Inflammatory macrophage (primary cell): ENCODE measurements at places on chromosomes 1 and 21.

- DNase-seq, result no peak
These were observed 28.6 kb downstream of the PLPPR4 start for GRCh38 chr1:99292886-99293285.

DNA sequence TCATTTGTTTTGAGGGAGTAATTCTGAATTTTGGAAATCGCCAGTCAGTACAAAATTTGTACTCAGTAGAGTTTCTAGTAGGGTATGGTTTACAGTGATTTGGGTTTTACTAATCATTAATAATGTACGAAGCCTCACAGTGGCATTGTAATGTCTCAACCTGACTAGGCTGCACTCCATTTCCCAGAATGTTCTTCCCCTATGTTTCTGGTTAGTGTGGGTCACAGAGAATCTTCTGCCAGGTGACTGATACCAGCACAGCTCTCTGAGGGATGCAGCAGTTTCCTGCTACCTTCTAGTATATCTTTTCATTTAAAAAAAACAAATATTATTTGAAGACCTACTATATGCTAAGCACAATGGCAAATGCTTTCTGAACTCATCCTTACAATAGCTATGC lies 112.9 kb downstream of the PTPN14 start:
- DNase-seq, result no peak

- peak; percentile 58 for DNase-seq
These were observed at the start of gene MEX3A for GRCh38 chr1:156082309-156083091. Gene MEX3A (minus strand): TSS chr1:156082465. CDS start chr1:156081998, 467 bp downstream.

GRCh38 chr1:219523411-219523810 lies 89.5 kb downstream of the ZC3H11B start:
- no peak for DNase-seq

GRCh38 chr1:146035048-146035423 lies 13.5 kb upstream of the HJV start:
- peak; percentile 50 for DNase-seq

DNA sequence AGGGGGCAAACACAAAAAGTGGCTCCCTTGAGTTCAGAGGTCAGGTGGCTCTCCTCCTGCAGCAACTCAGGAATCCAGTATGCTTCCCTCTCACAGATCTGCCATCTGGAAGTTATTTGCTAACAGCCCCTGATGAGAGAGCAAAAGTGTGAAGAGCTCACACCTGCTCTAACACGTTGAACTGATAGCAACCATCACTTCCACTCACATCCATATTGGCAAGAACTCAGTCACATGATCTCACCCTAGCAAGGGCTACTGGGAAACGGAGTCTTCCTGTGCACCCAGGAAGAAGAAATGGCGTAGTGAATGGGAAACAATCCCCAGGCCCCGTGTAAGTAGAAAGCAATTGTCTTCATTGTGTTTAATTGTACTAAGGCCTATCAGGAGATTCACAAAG lies 20.7 kb upstream of the SLC45A1 start:
- DNase-seq, result no peak

GRCh38 chr1:168260393-168260792 lies 20.3 kb upstream of the TBX19 start:
- DNase-seq, result no peak

DNA sequence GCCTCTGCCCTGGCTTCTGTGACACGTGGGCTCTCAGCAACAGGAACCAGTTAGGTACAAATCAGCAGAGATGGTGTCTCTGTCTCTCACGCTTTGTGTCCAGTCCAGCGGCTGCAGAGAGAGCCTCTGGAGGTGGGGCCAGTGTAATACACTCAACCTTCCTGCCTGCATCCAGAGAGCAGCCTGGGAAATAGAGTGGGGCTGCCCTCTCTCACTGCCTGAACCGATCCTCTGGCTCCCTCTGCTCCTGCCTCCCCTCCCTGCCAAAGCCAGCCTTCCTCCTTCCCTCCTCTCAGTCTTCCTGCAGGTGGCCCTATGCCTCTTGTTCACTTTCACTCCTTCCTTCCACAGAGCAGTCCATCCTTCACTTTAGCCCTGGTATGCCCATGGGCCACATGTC lies at the start of gene ZNF648:
TSS of gene ZNF648 (minus strand) at position 119 of the 400 bp plus-strand sequence. CDS start 3,702 bp downstream, outside the sequence.
- DNase-seq, result no peak

DNA sequence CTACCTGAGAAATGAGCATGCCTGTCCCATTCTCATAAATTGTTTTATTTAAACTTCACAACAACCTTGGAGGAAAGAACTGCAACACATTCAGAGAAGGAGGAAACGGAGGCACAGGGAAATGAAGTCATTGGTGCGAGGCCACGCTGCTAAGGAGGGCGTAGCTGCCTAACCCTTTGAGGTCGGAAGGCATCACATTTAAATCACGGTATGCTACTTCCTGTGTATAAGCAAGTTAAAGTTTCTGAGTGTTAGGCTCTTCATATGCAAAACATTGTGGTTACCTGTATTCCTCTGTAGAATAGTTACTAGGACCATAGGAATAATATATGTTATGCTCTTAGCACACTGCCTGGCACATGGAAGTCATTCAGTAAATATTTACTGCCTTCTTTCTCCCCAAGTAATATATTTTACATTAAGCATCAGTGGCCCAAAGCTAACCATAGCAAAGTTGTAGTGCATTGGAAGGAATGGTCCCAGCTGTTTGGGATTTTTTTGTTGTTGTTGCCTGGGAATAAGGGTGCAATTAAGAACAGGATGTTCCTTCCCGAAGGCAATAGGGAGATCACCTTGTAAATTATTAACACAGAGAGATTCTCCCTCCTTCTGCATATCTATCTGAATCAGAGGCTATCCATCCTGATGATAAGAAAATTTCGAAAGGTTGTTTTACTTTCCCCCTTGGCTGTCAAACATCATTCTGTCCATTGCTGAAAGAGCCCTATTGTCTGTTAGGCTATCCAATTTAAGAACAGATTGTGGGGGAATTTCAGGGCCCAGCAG lies 192.2 kb upstream of the C8B start:
- no peak for DNase-seq

GRCh38 chr1:56533197-56533596 lies 46.2 kb downstream of the PLPP3 start:
- no peak for DNase-seq

DNA sequence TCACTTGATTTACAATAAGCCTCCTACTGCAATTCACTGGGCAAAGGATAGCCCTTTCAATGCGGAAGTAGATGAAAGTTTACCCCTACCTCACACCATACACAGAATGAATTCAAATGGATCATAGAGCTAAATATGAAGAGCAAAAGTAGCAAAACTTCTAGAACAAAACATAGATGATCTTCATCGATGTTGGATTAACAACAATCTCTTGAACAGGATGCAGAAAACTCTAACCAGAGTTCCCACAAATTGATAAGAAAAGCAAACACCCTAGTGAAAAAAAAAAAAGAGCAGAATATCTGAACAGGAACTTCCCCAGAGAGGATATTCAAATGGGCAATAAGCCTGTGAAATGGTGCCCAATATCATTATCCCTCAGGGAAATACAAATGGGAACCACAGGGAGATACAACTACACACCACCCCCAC lies 1.9 kb upstream of the UBASH3A start:
- DNase-seq, result no peak

DNA sequence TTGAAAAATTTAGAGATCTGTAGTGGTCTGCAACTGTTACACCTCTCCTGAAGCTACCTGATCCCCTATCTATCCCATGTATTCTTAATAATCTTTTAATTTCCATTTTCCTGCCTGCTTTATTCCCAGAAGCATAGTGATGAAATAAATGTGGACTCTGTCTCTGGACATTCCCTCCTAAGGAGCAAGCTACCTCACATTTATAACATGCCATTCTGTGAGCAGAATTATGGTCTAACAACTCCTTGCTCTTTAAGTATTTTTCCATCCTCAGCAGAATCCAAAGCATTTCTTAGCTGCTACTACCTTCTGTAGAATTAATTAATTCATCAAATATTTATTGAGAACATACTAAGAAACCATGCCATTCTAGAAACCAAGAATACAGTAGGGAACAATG lies 15.1 kb downstream of the CRP start:
- DNase-seq, result no peak

DNA sequence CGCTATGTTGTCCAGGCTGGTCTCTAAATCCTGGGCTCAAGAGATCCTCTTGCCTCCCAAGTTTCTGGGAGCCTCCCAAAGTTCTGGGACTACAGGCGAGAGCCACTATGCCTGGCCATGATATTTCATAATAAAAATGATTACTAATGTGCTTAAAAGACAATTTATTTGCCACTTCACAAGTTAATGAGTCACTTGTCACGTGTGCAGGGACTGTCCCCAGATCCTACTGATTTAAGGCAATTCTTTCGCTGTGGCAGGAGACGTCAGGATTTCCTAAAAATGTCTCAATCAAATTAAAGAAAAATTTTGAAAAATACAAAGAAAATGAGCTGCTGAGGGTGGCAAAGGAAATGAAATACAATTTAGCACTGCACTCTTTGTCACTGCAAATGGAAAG lies 43.5 kb downstream of the B3GALNT2 start:
- peak; percentile 74 for DNase-seq

GRCh38 chr1:92961131-92961895 lies at the start of gene DIPK1A:
Gene DIPK1A (minus strand): TSS chr1:92961462. CDS start chr1:92961429, 33 bp downstream.
- DNase-seq, result peak; percentile 44

DNA sequence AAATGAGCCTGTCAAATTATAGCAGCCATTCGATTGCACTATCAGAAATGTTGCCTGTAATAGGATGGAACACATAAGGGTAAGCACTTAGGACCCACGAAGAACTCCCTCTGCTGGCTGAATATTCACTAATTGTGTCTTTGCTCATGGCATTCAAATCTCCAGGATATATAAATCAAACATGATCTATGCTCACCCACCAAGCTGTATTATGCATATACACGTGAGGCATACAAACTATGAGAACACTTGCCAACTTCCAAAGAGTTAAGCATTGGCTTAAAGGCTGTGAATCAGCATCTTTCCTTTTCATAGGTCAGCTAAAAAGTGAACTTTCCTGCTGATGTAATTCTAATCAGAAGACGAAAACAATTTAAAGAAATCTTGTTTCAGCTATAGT lies 34.5 kb downstream of the TMPRSS15 start:
- no peak for DNase-seq

DNA sequence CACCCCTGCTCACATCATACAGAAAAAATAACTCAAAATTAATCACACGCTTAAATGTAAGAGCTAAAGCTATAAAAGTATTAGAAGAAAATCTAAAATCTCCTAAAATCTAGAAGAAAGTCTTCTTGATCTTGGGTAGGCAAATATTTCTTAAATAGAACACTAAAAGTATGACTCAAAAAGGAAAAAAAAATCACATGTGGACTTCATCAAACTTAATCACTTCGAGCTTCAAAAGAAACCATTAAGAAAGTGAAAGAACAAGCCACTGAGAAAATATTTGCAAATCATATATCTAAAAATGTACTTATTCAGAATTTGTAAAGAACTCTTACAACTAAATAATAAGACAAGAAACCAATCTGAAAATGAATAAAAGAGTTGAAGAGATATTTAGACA lies 32.7 kb downstream of the LRRC52 start:
- no peak for DNase-seq

DNA sequence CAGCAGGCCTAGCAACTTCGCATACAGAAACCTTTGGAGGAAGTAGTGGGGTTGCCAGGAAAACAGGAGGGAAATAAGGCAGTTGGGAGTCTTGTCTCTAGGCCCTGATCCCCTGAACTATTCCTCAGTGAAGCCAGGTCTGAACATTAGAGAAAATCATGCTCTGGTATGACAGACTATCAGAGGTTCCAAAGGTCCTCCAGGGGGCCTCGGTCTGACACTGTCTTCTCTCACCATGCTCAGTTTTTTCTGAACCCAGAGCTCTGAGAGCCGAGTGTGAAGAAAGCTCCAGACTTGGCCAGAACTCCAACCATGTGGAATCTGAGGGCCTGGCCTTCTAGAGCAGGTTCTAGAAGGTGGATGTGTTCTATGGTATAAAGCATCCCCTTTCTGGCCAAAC lies 4.0 kb downstream of the TOMM40L start:
- DNase-seq, result no peak

DNA sequence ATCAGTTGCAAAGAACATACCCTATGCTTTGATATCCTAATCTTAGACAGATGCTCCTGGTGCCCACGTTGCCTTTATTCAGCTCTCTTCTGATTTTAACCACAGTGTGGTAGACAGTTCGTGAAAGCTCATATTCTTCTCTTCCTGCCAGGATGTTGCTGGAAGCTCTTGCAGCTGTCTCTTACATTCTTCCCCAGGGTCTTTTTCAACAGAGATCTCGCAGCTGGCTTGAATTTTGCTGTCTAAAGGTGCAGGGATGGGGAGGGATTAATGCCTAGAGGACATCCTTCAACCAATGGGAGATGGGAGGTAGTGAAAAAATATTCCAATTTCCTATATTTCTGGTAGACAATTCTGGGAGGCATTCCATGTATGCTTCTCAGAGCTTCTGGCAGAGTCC lies 150.0 kb upstream of the APP start:
- DNase-seq, result no peak

DNA sequence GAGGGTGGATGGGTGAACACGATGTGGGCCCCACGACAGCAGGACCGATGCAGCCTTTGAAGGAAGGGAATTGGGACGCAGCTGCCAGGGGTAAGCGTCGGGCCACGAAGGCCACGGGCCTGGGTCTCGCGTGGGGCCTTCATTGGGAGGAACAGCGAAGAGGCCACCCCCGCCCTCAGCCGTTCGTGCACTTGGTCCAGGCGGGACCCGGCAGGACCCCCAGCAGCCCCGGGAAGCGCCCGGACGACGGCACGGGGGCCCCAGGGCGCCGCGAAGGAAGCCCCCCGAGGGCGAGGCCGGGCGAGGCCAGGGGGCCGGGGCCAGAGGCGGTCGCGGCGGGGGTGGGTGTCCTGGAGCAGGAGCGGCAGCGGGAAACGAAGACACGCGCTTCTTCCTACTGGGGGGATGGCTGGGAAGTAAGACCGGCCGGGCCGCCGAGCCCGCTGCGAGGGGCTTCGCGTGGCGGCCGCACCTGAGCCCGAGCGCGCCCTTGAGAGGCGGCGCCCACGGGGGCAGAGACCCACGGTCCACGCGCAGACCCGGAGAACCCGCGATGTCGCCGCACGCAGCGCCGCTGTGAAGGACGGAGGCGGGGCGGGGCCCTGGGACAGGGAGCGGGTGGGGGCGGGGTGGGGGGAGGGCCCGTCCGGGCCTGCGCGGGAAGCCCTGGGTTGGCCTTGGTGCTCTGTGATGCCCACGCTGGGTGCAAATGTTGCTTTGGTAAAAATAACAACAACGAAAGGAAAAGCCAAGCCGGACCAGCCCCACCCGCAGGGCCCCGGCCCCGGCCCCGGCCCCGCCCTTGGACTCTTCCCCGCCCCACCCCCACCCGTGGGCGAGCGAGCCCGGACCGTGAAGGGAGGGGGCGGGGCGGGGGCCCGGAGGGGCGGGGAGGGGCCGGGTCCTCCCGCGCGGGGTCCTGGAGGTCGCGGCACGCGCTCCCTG lies 56.0 kb upstream of the ADARB1 start:
- DNase-seq, result no peak

- no peak for DNase-seq
These were observed 678 bp upstream of the PTTG1IP start for GRCh38 chr21:44874240-44874496.

DNA sequence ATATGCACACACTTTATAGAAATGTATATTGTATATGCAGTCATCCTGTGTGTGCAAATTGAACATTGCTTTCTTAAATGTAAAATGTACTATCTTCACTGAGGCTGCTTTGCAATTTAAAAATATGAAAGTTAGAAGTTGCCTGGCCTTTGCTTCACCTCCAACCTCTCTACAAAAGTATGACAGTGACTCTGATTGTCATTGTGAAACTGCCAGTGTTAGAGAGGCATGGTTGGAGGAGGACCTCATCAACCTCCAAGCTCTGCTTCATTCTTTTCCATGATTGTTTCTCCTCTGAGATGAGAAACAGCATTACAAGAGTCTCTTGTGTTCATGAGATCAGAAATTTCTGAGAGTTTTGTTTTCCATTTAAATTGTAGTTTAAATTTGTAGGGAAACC lies 185.5 kb downstream of the ZC3H11B start:
- DNase-seq, result no peak
